Activated T-helper 1 cell treated with anti-CD3 and anti-CD28 coated beads, Interleukin-12 subunit alpha, Interleukin-12 subunit beta, Interleukin-2, Interleukin-4 antibody, amounts not matched to agents 30 ng/mL and 10 ng/mL and 1 ng/mL, durations not matched to agents 14 hours and 24 hours and 36 hours (primary cell): ENCODE measurements at places on chromosomes 13 and 19.
A peak's percentile ranks its signal among the peaks of the same experiment; 100 is the strongest.

- H3K27ac ChIP-seq = no peak overlapping the region
- H3K36me3 ChIP-seq = peaks cover 5% of the 10 kb centered on the region
- peaks cover 33% of the 10 kb centered on the region for H3K4me1 ChIP-seq
- peaks cover 3% of the 10 kb centered on the region for H3K27me3 ChIP-seq
- DNase-seq = no peak
- no peak overlapping the region for H3K4me3 ChIP-seq
These were observed 282.6 kb downstream of the FOXO1 start for GRCh38 chr13:40383885-40384284.

GRCh38 chr13:34776390-34776981 is 165.6 kb upstream of the NBEA start:
- H3K36me3 ChIP-seq = no peaks in the 10 kb centered on the region
- DNase-seq = no peak
- H3K27ac ChIP-seq = no peak overlapping the region
- H3K4me3 ChIP-seq = no peak overlapping the region
- no peaks in the 10 kb centered on the region for H3K27me3 ChIP-seq

- no peak overlapping the region for H3K4me3 ChIP-seq
- peak; percentile 65 for DNase-seq
- no peak overlapping the region for H3K27ac ChIP-seq
- no peaks in the 10 kb centered on the region for H3K36me3 ChIP-seq
- peaks cover 2% of the 10 kb centered on the region for H3K27me3 ChIP-seq
These were observed 3.7 kb downstream of the WDR87 start for GRCh38 chr19:37902668-37903067.

- H3K36me3 ChIP-seq = peaks cover 43% of the 10 kb centered on the region
- no peak for DNase-seq
- H3K27me3 ChIP-seq = no peaks in the 10 kb centered on the region
- H3K4me1 ChIP-seq = peaks cover 19% of the 10 kb centered on the region
- H3K4me3 ChIP-seq = peak overlapping the region; percentile 89
These were observed 814 bp downstream of the ZNF211 start for GRCh38 chr19:57633832-57634131.

DNA sequence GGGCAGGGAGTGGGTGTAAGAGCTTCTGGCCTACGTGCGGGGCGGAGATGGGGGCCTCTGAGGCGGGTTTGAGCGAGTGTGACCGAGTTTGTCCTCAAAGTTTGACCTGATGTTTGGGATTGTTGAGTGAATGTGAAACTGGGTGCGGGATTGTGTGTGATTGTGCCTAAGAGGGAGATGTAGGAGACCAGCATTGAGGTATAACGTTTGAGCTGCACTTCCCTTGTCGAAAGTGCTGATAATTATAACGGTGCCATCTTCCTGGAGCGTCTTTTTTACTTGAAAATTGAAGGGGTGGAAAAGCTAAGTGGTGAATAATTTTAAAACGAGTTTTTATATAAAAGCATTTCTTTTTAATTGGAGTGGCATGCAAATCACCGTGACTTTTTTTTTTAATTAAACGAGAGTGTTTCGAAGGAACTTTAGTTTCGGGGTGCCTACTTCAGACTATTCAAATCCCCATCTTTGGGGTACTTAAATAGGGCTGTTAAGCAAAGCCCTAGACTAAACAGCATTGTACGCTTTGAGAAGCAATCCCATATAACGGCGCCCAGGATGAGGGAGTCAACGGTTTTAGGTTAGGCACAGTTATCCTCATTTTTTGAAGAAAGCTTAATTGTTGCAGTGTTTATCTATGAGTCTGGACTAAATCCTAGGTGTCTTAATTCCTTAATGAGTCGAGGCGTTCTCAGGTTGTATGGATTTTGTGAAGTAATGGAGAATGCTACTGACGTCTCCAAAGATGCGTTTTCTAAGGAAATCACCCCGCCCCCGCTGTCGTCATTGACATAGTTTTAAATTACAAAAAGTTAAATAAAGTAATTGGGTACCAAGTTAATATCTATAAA is 594 bp downstream of the ZNF146 start:
- H3K4me1 ChIP-seq = peaks cover 3% of the 10 kb centered on the region
- peaks cover 17% of the 10 kb centered on the region for H3K36me3 ChIP-seq
- no peaks in the 10 kb centered on the region for H3K27me3 ChIP-seq
- H3K27ac ChIP-seq = no peak overlapping the region
- DNase-seq = no peak

DNA sequence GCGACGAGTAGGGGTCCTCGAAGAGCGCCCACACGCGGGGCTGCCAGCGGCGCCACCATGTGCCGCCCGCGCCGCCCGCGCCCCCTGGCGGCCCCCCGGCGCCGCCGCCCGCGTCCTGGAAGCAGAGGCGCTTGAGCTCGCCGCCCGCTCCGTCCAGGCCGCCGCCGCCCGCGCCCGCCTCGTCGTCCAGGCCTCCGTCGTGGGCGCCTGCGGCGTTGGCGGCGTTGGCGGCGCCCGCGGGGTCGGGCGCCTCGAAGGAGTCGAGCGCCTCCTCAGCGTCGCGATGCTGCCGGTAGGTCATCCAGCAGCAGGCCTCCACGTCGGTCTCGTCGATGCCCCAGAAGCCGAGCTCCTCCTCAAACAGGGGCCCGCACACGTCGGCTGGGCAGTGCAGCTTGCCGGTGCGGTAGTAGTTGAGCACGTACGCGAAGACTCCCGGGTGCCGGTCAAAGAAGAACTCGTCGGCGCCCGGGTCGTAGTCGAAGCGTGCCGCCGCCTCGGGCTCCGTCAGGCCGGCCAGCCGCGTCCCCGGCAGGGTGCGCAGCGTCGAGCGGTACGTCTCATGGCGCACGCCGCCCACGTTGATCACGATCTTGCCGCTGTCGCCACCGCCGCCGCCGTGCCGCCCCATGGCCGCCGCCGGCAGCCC is 829 bp downstream of the KCNC3 start:
- peaks cover 62% of the 10 kb centered on the region for H3K4me1 ChIP-seq
- H3K27me3 ChIP-seq = peaks cover 16% of the 10 kb centered on the region
- no peak overlapping the region for H3K27ac ChIP-seq
- DNase-seq = no peak

GRCh38 chr19:34217952-34218817 is 36.2 kb upstream of the GARRE1 start:
- H3K36me3 ChIP-seq = peaks cover 47% of the 10 kb centered on the region
- no peaks in the 10 kb centered on the region for H3K27me3 ChIP-seq
- peak; percentile 44 for DNase-seq
- H3K4me3 ChIP-seq = peak overlapping the region; percentile 61
- H3K27ac ChIP-seq = peak overlapping the region; percentile 53

- peak; percentile 72 for DNase-seq
- peaks cover 9% of the 10 kb centered on the region for H3K36me3 ChIP-seq
- peak overlapping the region; percentile 95 for H3K27ac ChIP-seq
- H3K4me3 ChIP-seq = peak overlapping the region; percentile 68
- H3K4me1 ChIP-seq = peaks cover 29% of the 10 kb centered on the region
These were observed 2.5 kb downstream of the LYL1 start for GRCh38 chr19:13100031-13100588.

GRCh38 chr19:50258918-50259372 is 55.5 kb downstream of the MYH14 start:
- peaks cover 2% of the 10 kb centered on the region for H3K27me3 ChIP-seq
- no peaks in the 10 kb centered on the region for H3K4me1 ChIP-seq

DNA sequence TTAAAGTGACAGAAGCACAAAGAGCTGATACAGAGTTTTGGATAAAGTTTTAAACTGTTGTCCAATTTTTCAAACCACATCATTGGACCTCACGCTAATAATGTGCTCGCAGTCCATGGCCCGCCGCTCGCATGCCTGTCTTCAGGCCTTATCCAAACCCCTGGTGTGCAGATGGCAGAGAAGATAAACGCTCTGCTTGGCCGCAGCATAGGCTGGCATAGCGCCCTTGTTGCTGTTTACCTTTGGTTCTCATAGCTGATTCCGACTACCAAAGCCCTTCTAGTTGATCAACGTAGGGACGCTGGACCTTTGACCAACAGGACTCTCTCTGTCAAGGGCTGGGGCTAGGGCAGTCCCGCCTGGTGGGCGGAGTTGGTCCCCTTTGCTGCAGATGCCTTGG is 23.5 kb upstream of the QTRT1 start:
- peaks cover 39% of the 10 kb centered on the region for H3K36me3 ChIP-seq
- DNase-seq = no peak
- H3K4me3 ChIP-seq = no peak overlapping the region
- H3K27ac ChIP-seq = no peak overlapping the region
- no peaks in the 10 kb centered on the region for H3K4me1 ChIP-seq

- no peak overlapping the region for H3K27ac ChIP-seq
- peaks cover 9% of the 10 kb centered on the region for H3K36me3 ChIP-seq
- H3K27me3 ChIP-seq = peaks cover under 1% of the 10 kb centered on the region
These were observed 64.3 kb downstream of the MBNL2 start for GRCh38 chr13:97286317-97287046.

GRCh38 chr13:60043262-60043661 is 120.5 kb downstream of the DIAPH3 start:
- H3K4me1 ChIP-seq = no peaks in the 10 kb centered on the region
- H3K27ac ChIP-seq = no peak overlapping the region
- DNase-seq = no peak
- no peak overlapping the region for H3K4me3 ChIP-seq

- H3K4me3 ChIP-seq = no peak overlapping the region
- no peaks in the 10 kb centered on the region for H3K4me1 ChIP-seq
- H3K27me3 ChIP-seq = peaks cover 13% of the 10 kb centered on the region
These were observed 300.3 kb downstream of the MYO16 start for GRCh38 chr13:108929532-108930206.

- H3K27me3 ChIP-seq = peaks cover 9% of the 10 kb centered on the region
- no peak for DNase-seq
- no peaks in the 10 kb centered on the region for H3K36me3 ChIP-seq
These were observed 5.9 kb upstream of the CCL25 start for GRCh38 chr19:8046569-8047165.

DNA sequence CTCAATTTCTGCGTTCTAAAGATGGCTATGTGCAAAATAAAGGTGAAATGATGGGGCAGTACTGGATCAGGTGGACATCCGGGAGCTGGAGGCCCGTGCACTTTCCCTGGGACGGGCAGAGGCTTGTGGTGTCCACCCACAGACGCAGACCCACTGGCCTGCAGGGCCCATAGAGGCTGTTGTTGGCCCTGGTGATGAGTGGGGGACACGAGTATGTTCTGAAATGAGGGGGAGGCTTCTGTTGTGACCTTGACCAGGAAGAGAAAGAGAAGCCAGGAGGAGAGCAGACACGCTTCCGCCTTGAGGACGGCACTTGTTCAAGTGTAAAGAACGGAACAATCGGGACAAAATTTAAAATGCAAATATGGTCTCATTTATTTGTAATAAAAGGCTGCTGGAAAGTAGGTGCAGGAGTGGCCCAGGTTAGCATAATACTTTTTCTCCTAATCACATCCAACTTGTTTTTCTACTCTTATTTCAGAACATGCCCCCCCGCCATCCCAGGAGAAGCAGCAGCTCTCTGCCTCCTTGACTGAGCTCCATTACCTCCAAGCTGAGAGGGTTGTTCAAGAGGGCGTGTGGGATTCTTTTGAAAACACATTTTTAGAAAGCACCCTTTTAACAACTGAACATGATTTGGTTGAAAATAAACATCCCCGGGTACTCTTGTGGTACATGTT is 27.1 kb downstream of the ATP11A start:
- H3K27ac ChIP-seq = peak overlapping the region; percentile 38
- H3K36me3 ChIP-seq = peaks cover 3% of the 10 kb centered on the region
- H3K27me3 ChIP-seq = no peaks in the 10 kb centered on the region
- no peak for DNase-seq
- H3K4me1 ChIP-seq = no peaks in the 10 kb centered on the region

- DNase-seq = no peak
- H3K4me1 ChIP-seq = no peaks in the 10 kb centered on the region
- H3K4me3 ChIP-seq = no peak overlapping the region
- H3K27ac ChIP-seq = no peak overlapping the region
- H3K36me3 ChIP-seq = no peaks in the 10 kb centered on the region
- no peaks in the 10 kb centered on the region for H3K27me3 ChIP-seq
These were observed 16.2 kb downstream of the LACC1 start for GRCh38 chr13:43895940-43896339.

DNA sequence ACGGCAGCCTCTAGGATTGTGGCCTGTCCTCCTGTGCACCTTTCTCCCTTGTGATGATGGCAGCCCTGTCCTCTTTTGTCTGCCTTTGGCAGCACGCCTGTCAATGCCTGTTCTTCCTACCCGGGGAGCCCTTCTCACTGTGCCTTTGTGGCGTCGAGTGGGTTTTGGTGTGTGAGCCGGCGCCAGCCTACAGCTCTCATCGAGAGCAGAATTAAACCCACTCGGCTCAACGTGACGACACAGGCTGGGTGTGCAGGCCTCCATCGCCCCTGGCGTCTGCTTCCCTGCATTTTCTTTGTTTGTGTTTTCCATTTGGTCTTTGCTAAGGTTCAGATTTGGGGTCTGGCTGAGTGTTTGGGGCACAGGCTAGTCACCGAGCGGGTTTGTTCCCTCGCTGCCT is 34.4 kb downstream of the AP1M1 start:
- peaks cover 45% of the 10 kb centered on the region for H3K36me3 ChIP-seq
- no peak overlapping the region for H3K4me3 ChIP-seq
- H3K27me3 ChIP-seq = no peaks in the 10 kb centered on the region
- H3K27ac ChIP-seq = no peak overlapping the region
- no peak for DNase-seq
- peaks cover 10% of the 10 kb centered on the region for H3K4me1 ChIP-seq

DNA sequence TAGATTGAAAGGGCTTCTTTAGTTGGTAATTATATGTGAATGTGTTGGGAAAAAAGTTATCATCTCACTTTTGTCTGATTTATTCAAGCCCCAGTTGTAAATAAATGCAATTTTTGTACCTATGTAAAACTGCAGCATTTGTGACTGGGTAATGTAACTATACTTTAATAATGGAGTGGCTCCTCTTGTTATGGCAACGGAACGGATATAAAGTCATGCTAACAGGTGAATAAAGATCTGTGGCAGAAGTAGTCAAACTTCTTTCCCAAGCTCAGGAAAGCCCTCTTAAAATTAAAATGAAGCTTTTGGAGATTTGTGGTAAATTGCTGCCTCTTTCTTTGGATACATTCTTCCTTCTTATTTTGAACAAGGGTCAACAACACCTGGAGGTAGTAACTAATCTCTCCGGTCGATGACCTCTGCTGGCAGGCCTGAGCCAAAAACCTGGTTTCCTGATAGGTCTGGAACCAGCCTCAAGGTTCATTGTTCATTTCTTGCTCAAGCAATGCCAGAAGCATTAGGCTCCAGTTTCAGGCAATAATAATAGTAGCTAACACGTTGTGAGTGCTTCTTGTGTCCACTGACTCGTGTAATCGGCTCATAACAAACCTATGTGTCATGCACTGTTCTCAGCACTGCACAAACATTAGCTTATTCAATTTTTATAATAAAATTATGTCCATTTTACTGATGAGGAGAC is 313.4 kb upstream of the DACH1 start:
- H3K27ac ChIP-seq = no peak overlapping the region
- no peak overlapping the region for H3K4me3 ChIP-seq
- no peaks in the 10 kb centered on the region for H3K36me3 ChIP-seq
- no peaks in the 10 kb centered on the region for H3K4me1 ChIP-seq
- H3K27me3 ChIP-seq = no peaks in the 10 kb centered on the region

GRCh38 chr13:77026255-77026860 is 601 bp downstream of the FBXL3 start:
- H3K27ac ChIP-seq = peak overlapping the region; percentile 93
- DNase-seq = peak; percentile 77
- H3K27me3 ChIP-seq = no peaks in the 10 kb centered on the region
- H3K4me1 ChIP-seq = peaks cover 63% of the 10 kb centered on the region
- peaks cover 23% of the 10 kb centered on the region for H3K36me3 ChIP-seq

- no peaks in the 10 kb centered on the region for H3K36me3 ChIP-seq
- no peaks in the 10 kb centered on the region for H3K27me3 ChIP-seq
- DNase-seq = no peak
- H3K4me1 ChIP-seq = no peaks in the 10 kb centered on the region
- H3K27ac ChIP-seq = no peak overlapping the region
- H3K4me3 ChIP-seq = no peak overlapping the region
These were observed 91.1 kb downstream of the CDK8 start for GRCh38 chr13:26344980-26345379.
